Central memory CD4-positive, alpha-beta T cell (primary cell): ENCODE measurements at places on chromosomes 6 and 20.

DNA sequence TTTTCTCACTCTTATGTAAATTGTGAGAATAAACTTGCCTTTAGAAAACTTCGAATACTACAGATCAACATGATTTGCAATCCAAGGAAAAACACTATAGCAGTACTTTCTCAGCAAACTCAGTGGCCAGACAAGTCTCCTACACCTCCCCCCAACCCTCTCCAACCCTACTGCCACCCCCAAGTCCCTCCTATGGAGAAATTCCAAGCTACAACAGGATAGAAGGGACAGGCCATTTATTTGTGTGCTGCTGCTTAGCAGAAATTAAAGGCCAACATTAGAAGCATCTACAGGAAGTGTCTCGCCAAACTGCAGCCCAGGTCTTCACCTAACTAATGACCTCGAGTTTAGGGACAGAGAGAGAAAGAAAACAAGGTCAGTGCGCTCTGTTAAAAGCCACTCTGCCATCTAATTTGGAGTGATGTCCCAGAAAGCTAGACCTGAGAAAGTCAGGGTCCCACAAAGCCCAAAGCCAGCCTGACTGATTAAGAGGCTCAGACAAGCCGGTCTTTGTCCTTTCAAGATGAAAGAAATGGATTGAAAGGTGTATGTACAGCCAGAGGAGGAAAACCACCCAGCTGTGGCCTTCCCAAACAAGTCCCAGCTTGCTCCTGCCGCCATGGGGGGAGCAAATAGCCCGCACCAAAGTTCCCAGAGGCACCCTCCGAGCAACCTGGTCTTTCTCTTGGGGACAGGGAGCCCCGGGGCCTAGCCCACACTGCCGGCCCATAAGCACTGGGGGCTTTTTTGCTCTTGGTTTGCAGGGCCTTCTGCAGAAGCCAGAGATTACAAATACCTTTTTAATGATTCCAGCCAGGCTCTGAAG, 3.4 kb downstream of the BMP7 start:
- DNase-seq = no peak

GRCh38 chr6:31227143-31227542, 44.7 kb downstream of the HLA-C start:
- DNase-seq = no peak

DNA sequence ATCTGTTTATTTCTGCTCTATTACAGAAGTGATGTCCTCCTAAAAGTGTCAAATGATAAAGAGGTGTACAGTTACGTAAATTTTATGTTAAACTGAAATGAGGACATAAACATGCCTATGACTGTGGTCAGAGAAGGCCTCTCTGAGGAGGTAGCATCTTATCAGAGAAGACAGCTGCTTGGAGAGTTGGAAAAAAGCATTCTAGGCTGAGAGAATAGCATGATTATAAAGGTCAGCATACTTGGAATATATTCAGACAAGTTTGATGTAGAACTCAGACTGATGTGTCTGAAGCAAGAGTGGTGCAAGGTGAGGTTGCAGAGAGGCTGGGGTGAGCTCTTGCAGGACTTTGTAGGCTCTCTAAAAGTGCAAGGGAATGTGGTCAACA, 3.1 kb upstream of the PCNA start:
- DNase-seq = no peak

GRCh38 chr6:143784316-143784715, 58.8 kb upstream of the LTV1 start:
- DNase-seq = no peak

- DNase-seq = no peak
Measured at GRCh38 chr20:22700367-22700766, 116.0 kb upstream of the FOXA2 start.

DNA sequence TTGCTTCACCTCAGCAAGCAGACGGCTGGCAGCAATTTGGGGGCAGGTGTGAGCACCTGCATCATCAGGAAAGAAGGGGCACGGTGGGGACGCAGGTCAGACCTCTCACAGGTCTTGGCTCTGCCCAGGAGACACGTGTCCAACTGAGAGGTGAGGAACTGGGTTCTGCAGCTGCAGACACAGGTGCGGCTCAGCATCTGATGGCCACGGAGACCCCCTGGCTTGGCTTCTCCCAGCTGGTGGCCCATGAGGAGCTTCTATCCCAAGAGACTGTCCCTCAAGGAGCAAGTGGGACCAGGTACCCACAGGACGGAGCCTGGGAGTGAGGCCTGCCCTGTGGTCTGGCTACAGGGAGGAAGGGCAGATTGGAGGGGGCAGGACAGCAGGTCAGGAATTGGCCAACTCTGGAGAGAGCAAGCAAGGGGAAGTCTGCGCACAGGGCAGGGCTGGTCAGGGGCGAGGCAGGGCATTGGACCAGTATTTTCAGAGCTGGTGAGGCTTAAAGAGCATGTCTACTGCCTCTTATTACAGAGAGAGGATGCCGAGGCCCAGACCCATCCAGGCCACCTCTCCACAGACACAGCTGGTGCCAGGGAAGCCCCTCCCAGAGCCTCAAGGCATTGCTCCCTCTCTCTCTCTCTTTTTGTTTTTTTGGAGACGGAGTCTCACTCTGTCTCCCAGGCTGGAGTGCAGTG, 4.2 kb downstream of the STMN3 start:
- DNase-seq = no peak

GRCh38 chr6:37731888-37732287, 34.2 kb upstream of the MDGA1 start:
- DNase-seq = peak; percentile 14

DNA sequence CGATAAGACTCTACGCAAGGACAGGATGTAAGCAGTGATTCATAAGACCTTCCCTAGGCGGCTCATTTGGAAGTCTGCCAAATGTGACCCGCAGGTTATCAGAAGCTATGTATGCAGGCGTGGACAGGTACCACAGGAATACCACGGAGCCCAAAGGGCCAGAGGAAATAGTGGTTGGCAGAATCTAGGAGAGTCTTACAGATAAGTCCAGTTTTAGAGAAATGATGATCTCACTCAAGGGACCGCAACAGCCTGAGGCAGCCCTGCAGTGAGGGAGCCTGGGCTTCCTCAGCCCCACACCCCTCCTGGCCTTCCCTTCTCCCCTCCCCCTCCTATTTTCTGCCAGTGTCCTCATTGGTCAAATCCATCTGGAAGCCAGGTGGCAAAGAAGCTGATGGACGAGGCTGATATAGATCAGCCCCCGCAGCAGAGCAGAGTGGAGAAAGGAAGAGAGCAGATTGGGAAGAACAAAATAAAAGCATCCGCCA, 110.6 kb downstream of the FNDC1 start:
- no peak for DNase-seq

DNA sequence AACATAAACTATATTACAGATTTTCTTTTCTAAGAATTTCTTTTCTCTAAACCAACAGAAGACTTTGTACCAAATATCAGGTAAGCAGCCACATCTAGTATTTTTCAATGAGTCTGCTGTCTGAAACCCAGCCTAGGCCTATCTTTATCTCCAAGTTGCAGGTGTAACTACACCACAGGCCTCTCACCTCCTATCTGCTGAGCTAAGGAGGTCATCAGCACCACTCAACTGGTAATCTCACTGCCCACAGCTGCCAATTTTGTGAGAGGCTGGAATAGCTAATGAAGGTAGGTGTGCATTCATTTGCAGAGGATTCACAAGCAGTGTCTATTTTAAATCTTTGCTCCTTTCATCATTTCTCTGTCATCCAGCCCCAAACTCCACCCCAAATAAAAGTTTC, 584.8 kb downstream of the HDGFL1 start:
- no peak for DNase-seq

DNA sequence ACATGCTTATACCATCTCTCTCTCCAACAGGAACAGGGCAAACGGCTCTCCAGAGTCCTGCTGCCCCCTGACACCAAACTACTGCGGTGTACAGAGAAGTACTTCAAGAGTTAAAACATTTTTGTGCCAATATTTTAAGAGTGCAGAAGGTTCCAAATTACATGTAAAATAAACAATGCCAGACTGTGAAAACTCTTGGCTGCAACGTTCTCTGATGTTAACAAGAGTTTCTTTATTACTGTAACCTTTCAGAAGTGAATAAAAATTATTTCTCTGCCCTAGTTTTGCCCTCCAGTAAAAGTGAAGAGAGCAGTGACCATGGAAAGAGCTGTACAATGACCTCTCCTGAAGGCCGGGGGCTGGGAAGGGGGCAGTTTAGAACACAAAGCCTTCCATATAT, 41.4 kb upstream of the FAM83C start:
- no peak for DNase-seq

GRCh38 chr6:141996823-141997222, 135.9 kb upstream of the GJE1 start:
- no peak for DNase-seq

- no peak for DNase-seq
Measured at GRCh38 chr20:36344517-36345132, 38.5 kb downstream of the DLGAP4 start.

DNA sequence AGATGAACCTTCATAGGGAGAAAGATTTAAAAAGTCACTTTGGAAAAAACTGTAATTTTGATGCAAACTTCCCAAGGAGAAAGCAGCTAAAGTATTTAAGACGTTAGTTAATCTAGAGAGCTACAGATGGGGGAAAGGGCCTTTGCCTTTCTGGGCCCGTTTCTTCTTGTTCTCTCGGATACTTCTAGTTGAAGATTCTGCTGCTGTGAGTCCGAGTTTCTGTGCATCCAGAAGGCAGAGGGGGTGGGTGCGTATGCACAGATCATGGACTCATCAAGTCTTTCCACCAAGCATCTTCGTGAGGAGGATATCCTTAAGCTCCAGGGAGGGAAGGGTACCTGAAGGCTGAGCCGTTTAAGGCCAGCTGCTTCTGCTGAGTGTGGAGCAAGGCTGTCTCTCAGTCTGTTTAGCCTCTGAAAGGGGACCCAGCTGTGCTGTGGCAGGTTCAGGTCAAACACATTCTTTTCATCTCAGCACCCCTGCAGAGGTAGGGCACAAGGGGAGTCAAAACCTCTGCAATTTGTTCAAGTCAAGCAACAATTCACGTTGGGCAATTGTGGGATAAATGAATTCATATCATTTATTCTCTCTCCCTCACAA, 4.3 kb downstream of the LAMP5 start:
- DNase-seq = no peak

- no peak for DNase-seq
Measured at GRCh38 chr20:55353206-55353605, 652.1 kb downstream of the CBLN4 start.

DNA sequence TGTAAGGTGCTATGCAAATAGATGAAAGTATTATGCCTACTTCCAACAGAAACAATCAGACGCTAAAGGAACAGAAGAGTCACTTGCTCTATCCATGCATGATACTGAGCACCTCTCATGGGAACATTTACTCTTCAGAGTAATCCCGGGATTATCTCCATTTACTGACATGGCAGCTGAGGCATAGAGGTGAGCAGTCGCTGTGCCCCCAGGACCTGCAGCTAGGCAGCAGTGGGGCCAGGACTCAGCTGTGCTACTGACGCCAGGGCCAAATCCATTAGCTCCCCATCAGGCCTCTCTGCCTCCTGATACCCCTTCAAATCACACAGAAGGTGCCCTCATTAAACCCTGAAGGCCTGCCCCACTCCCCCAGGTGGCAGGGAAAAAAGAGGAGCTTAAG, 51.9 kb downstream of the TRAM2 start:
- no peak for DNase-seq

- no peak for DNase-seq
Measured at GRCh38 chr6:154187203-154187602, 148.2 kb downstream of the OPRM1 start.

GRCh38 chr6:16683641-16684194, 77.5 kb downstream of the ATXN1 start:
- DNase-seq = no peak

DNA sequence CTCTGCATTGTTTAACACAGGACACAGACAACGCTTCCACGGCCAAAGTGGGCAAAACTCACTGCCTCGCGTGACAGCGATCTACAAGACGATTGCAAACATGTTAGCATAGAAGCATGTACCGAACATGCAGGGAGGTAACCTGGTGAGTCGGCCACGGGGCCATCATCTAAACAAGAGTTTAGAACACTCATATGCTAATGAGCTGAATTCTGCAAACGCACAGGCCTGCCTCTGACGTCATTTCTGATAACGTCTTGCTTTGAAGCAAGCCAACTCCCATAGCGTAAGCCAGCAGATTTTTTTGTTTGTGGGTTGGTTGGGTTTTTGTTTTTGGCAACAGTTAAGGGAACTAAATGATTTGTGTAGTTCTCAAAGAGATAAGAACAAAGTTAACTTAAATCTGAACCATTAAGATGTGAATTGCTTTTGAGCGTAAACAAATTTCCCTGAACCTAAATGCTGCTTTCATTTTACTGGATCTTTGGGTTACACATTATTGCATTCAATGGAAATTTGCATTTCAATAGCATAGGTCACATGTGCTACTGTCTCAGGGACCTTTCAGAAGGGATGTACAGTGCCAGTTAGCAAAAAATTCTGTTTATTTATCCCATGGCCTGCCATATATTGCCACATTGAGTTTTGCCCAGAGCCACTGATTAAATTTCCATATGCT, 184.5 kb upstream of the PDE10A start:
- peak; percentile 17 for DNase-seq
